ENCODE measurements at places on chromosomes 5 and 9.

DNA sequence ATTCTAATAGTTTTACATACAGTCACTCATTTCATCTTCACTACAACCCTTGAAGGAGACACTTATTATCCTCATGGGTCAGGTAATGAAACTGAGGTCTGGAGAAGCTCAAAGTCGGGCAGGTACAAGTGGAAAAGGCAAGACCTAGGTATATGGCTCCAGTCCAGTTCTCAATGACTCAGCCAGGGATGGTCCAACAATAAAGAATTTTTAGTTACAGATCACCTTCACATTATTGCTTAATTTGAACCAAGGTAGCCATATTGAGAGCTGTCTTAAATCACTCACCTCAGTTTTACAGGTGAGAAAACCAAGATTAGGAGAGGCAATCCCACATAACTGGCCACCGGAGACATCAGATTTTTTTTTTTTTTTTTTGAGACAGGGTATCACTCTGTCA, 55.4 kb downstream of the PTPN3 start:
- DNase-seq, result no peak

DNA sequence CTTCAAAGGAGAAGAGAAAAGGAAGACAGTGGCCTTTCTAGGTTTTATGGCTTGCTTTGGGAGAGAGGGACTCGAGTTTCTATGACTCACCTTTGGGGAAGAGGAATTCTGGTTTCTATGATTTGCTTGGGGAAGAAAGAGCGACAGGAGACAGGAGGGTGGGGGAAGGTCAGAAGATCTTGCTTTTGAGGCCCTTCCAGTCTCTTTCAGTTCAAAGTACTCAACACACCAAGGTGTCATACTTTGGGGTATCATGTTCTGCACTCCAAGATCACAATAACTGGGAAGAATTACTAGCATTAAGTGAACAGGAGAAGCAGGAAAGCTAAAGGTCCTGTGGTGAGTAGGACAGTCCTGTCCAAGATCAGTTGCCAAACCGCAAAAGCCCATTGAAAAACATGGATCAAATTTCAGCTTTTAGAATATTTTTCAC, 324.5 kb downstream of the ARHGEF28 start:
- no peak for DNase-seq

- DNase-seq, result no peak
Measured at GRCh38 chr9:33129886-33130881, 37.0 kb downstream of the B4GALT1 start.

DNA sequence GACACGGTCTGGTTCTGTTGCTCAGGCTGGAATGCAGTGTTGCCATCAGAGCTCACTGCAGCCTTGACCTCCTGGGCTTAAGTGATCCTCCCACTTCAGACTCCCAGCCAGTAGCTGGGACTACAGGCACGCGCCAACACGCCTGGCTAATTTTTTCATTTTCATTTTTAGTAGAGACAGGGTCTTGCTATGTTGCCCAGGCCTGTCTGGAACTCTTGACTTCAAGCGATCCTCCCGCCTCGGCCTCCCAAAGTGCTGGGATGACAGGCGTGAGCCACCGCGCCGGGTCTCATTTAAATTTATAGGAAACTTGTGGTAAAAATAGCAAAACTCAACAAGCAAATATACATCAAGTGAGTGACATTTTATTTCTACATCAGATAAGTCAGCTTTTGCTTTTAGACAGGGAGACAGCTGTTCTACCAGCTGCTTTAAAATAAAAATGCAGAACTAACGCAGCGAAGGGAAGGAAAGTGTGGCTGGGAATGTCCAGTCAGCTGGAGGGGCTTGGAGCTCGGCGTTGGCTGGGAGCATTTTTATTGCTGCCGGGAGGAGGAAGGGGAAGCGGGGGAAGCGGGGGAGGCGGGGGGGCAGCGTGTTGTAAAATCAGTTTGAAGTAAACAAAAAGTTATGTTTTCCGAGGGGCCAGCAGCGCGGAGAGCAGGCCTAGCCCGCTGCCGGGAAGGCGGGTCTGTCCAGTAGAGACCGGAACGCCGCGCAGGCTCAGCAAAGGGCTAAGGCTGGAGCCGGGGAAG, 707 bp upstream of the ZFYVE16 start:
- DNase-seq, result no peak

- no peak for DNase-seq
Measured at GRCh38 chr5:156481741-156482140, 154.8 kb downstream of the SGCD start.

DNA sequence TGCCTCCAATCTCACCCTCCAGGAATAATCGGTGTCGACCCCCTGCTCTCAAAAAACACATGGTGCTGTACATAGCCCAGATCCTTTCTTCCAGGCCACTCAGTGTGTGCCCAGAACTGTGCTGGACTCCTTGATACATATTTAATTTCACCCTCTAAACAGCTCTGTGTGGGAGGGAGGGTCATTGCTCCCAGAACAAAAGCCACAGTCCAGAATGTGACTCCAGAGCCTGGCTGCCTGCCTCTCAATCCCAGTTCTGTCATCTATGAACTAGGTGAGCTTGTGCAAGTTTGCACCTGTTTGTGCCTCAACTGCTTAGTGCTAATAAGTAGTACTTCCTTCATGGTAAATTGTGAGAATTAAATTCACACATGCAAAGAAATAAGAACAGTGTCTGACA, 93.1 kb downstream of the GABBR2 start:
- DNase-seq, result no peak

- no peak for DNase-seq
Measured at GRCh38 chr5:76960004-76960625, 7.3 kb downstream of the CRHBP start.

GRCh38 chr5:87210743-87211142, 56.9 kb upstream of the RASA1 start:
- no peak for DNase-seq

- DNase-seq, result no peak
Measured at GRCh38 chr5:4907571-4907970, 232.6 kb upstream of the ADAMTS16 start.

GRCh38 chr9:124257844-124258606, at the start of gene NEK6:
NEK6 (plus strand) TSS chr9:124257949; CDS start chr9:124301965, 44,016 bp downstream.
- no peak for DNase-seq

- DNase-seq, result no peak
Measured at GRCh38 chr9:133737071-133737773, 930 bp downstream of the SARDH start.

DNA sequence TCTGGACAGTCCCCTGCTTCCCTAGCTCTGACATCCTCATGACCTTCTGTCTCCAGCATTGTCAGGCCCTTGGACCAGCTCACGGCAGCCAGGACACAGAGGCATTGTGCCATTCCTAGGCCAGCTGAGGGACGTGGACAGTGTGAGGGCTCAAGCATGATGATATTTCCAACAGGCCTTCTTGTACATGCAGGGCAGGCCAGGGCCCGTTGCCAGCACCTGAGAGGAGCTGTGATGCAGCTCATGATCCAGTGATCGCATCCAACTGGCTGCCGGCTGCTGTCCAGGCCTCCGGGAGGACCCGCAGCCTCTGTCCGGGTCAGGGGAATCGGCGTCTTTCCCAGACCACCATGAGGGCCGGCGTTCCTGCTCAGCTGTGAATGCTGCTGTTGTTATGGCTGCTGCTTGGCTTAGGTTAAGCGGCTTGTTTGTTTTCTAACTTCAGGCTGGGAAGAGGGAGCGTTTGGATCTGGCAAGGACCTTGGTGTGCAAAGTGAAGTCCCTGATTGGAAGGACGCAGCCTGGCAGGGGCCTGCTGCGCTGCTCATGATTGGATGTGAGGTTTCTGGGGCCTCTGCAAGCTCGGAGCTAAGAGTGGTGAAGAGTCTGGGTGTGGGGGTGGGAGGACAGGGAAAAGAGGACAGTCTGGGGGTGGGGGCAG, 53.8 kb downstream of the PDZD2 start:
- no peak for DNase-seq

GRCh38 chr9:98164912-98165311, 27.5 kb downstream of the CORO2A start:
- no peak for DNase-seq

- DNase-seq, result no peak
Measured at GRCh38 chr9:13369431-13369830, 89.9 kb upstream of the MPDZ start.

DNA sequence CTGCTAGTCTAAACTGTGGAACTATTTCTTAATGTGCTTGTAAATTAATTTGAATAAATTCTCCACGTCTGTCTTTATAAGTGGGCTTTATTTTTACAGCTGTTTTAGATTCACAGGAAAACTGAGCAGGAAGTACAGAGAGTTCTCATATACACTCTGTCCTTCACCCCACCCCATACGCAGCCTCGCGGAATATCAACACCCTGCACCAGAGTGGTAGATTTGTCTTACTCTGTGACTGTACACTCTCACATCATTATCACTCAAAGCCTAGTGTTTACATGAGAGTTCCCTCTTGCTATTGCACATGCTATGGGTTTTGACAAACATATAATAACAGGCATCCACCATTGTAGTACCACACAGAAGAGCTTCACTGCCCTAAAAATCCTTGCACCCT, 179.7 kb upstream of the DAB2 start:
- no peak for DNase-seq

DNA sequence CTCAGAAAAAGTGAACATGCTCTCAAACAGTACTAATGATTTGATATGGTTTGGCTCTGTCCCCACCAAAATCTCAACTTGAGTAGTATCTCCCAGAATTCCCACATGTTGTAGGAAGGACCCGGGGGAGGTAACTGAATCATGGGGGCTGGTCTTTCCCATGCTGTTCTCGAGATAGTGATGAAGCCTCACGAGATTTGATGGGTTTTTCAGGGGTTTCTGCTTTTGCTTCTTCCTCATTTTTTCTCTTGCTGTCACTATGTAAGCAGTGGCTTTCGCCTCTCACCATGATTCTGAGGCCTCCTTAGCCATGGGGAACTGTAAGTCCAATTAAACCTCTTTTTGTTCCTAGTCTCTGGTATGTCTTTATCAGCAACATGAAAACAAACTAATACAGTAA, 401.3 kb downstream of the BNC2 start:
- DNase-seq, result no peak

GRCh38 chr9:126915281-126915816, 767 bp downstream of the RALGPS1 start:
- DNase-seq, result peak; percentile 4

- DNase-seq, result no peak
Measured at GRCh38 chr5:128315671-128316070, 222.4 kb downstream of the FBN2 start.

- DNase-seq, result no peak
Measured at GRCh38 chr9:95305770-95306492, 11.6 kb downstream of the FANCC start.

GRCh38 chr9:33458444-33458843, 11.1 kb upstream of the AQP3 start:
- DNase-seq, result no peak

DNA sequence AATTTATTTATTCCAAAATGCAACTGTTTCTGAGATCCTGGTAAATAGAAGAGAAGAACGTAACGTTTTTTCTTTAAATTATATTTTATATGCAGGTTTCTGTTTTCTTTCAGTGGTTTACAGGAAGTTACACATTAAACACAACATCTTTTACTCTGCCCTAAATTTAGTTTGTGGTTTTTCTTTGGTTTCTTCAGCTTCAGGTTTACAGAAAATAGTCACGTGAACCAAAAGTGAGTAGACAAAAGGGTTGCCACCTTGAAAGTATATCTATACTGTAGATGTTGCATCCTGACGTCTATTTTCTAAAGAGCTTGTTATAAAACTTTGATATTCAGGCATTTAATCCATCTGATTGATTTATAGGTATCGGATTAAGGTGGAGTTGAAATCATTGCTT, 1236.6 kb downstream of the MAT2B start:
- DNase-seq, result no peak

DNA sequence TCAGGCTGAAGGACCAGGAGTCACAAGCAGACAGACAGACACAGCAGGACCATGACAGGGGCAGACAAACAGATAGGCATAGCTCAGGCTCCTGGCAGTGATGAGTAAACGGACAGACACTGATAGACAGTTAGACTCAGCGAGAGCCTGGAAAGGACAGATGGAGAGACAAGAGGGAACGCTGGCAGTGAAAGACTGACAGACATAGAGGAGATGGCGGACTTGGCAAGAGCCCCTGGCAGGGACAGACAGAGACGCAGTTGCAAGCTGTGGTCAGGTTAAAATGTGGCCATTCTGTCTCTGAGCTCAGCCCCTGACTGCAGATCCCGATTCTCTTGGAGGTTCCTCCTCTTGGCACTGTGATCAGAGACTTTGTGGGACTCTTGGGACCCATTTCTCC, 13.6 kb downstream of the CSF2 start:
- no peak for DNase-seq

DNA sequence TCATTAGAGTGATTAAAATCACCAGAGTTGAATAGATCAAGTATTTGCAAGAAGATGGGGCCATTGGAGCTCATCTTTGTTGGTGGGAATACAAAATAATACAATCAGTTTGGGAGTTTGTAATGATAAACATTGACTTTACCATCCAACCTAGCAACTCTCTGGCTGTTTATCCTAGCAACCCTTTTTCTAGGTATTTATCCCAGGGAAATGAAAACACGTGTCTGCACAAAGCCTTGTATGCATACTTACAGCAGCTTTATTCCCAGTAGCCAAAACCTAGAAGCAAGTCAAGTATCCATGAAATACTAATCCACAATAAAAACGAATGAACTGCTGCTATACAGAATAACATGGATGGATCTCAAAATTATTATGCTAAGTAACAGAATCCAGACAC, 152.7 kb upstream of the DAB2 start:
- DNase-seq, result no peak

- DNase-seq, result no peak
Measured at GRCh38 chr5:87169300-87169991, 98.2 kb upstream of the RASA1 start.

DNA sequence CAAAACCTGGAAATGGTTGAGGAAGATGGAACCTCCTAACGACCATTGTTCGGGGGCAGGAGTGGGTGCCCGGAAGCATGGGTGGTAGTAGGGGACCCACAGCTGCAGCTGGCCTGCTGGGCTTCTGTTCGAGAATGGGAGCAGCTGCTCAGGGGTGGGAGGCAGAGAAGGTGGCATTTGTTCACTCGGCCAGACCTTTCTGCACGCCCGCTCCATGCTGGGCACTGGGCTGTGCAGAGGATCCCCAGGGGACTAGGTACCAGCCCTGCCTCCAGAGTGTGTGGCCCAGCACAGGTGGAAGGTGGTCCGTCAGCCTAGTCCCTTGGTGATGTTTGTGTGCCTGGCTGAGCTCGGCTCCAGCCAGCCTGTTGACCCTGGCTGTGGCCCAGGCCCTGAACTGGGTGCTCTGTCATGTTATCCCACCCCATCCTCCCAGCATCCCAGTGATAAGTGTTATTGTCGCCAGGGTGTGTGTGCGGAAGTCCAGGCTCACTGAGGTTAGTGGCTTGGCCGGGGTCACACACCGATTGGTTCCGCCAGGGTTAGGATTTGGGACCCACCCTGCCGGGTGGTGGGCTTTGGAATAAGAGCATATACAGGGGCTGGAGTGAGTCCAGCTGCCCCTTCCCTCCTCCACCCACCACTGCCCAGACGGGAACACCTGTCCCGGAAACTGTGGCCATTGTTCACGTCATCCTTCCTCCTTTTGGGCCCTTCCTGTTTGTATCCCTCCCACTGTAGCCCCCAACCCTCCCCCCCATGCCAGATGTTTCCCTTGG, 4.8 kb downstream of the N4BP3 start:
- DNase-seq, result no peak

All from stimulated activated CD8-positive, alpha-beta memory T cell treated with anti-CD3 and anti-CD28 coated beads, Interleukin-15, amount 100 ng/mL, for 48 hours (primary cell).